Esophagus squamous epithelium (tissue), 5 donors: ENCODE measurements at places on chromosomes 16 and 17. TPM values are rescaled to one million over a fixed set of nuclear protein-coding genes. Genes with fewer than 3 reads are reported as not detected.

GRCh38 chr17:11279776-11280344, 38.8 kb downstream of the SHISA6 start:
- no peaks in the 10 kb centered on the region for H3K4me1 ChIP-seq
- no peaks in the 10 kb centered on the region for H3K36me3 ChIP-seq
- H3K27ac ChIP-seq, result no peak overlapping the region
- H3K27me3 ChIP-seq, result no peaks in the 10 kb centered on the region
- DNase-seq, result no peak

- peaks cover 14% of the 10 kb centered on the region for H3K4me1 ChIP-seq
- no peaks in the 10 kb centered on the region for H3K27me3 ChIP-seq
- no peaks in the 10 kb centered on the region for H3K36me3 ChIP-seq
These were observed 180.1 kb downstream of the SPECC1 start for GRCh38 chr17:20189302-20189701.

RNF43 gene
- total RNA-seq, result 7.6 TPM

DNA sequence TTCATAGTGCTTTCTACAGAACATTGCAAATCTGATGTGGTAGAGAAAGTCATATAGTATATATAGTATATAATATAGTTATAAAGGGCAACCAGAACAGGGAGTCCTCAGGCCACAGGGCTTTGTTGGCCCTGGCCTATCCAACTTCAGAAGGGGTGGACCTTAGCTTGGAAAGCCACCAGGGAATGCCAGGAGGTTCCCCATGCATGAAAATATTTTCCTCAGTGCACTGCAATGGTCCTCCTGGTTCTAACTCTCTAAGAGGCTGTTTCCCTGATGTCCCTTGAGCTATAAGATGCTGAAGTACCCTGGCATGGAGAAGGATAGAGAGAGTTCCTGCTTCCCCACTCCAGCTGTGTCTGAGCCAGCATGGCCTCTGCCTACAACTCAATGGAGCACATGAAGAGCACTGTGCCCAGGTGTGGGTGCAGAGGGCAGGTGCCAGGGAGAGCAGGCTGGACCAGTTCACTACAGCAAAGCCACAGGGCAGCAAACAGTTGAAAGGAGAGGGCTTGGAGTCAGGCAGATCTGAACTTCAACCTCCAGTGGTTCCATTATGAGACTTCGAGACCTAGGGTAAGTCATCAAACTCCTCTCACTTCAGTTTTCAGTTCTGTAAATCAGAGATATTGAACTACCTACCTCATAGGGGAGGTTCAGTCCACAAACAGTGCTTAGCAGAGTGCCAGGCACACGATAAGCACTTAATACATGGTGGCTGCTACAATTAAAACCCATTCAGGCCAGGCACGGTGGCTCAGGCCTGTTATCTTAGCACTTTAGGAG, 183.1 kb downstream of the SALL1 start:
- no peak for DNase-seq
- no peak overlapping the region for H3K27ac ChIP-seq
- H3K4me1 ChIP-seq, result no peaks in the 10 kb centered on the region
- H3K36me3 ChIP-seq, result no peaks in the 10 kb centered on the region
- peaks cover 9% of the 10 kb centered on the region for H3K27me3 ChIP-seq

SPPL2C gene
- total RNA-seq, result not detected

- no peak for DNase-seq
- H3K27me3 ChIP-seq, result no peaks in the 10 kb centered on the region
- no peaks in the 10 kb centered on the region for H3K4me1 ChIP-seq
- H3K36me3 ChIP-seq, result no peaks in the 10 kb centered on the region
- no peak overlapping the region for H3K27ac ChIP-seq
These were observed 754.6 kb upstream of the EEF2KMT start for GRCh38 chr16:5852151-5852550.

DNA sequence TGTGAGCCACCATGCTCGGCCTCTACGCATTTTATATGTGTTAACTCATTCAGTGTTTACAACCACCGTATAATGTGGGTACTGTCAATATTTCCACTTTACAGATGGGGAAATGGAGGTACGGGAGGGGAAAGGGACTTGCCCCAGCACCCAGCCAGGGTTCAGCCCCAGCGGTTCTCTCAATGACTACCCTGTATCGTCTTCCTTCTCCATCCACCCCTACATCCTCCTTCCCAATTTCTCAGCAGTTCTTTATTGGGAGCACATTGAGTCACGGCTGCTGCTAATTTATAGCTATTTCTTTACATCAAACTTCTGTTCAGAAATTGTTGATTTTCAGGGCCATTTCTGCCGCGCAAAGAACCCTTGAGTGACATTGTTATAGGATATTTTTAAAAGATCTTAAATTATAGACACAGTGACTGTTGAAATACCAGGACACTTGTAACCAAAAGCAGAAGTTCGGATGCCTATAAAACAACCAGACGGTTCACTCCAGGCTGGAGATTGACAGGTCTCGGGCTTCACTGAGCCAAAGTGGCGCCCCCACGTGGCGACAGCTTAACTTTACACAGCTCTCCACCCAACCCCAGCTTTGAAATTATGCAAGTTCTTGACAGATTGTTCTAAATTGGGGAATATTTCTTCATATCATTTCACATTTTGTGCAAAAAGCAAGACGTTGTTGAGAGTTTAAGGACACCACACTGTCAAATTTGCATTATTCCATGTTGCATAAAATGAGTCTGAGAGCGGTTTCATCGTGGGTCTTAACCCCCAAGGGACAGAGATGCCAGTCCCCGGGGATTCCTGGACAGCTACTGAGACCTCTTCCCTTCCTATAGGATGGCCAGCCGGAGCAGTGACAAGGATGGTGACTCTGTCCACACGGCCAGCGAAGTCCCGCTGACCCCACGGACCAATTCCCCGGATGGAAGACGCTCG, 11.8 kb downstream of the SYT17 start:
- peaks cover 14% of the 10 kb centered on the region for H3K36me3 ChIP-seq
- H3K4me3 ChIP-seq, result no peak overlapping the region
- H3K27me3 ChIP-seq, result no peaks in the 10 kb centered on the region
- DNase-seq, result no peak
